Right renal cortex interstitium (tissue), 3 donors: ENCODE measurements at places on chromosomes 3 and 15. TPM values are rescaled to one million over a fixed set of nuclear protein-coding genes. Genes with fewer than 3 reads are reported as not detected.

- no peak for DNase-seq
Observed at GRCh38 chr15:60376677-60377095, 21.1 kb downstream of the ANXA2 start.

DNA sequence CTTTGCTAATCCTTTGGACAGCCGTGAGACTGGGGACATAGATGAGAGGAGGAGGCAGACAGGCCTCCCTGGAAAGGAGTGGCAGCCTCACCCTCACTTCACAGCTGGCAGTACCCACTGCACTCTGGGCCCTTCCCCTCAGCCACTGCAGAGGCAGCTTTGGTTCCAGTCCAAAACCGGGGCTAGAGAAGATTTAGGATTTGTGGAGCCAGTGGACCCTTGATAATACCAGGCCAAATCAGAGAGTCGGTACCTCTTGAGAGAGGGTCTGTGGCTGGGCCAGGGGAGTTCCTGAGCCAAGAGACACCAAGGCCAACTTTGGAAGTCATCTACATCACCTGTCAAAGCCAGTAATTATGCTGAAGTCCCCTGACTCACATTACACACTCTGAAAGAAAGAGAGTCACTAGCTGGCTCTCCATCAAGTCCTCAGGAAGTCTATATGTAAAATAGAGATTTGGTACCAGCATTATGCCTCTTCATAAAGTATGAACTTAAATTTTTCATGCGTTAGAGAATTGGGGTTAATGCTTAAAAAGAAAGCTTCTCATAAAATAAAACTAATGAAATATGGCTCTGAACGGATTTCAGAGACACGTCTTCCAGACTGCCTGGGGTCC lies 244.1 kb upstream of the SEMA6D start:
- no peak for DNase-seq

RYR3 gene
- 5.9 TPM for polyA plus RNA-seq

KIAA1143 gene
- polyA plus RNA-seq, result 71.4 TPM

EXOG gene
- 11.5 TPM for polyA plus RNA-seq

- no peak for DNase-seq
Observed at GRCh38 chr3:45983770-45984169, 11.9 kb downstream of the FYCO1 start.

DNA sequence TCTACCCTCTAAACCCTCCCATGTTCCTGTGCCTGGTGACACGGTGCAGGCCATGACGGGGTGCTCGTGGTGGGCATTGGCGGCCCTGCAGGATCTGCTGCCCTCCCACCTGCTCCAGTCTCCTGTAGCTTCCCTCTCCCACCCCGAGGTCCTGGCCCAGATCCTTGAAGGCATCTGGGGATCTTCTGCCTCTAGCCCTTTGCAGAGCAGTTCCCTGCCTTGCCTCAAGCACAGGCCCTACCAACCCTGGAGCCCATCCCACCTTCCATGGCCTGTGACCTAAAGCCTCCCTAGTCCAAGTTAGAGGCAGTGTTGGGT lies 27.5 kb upstream of the SEC13 start:
- no peak for DNase-seq
